ENCODE measurements at places on chromosomes 7 and 10. TPM values are rescaled to one million over a fixed set of nuclear protein-coding genes. Genes with fewer than 3 reads are reported as not detected.

SCD gene
- 46.5 TPM for total RNA-seq

CDC14C gene
- total RNA-seq, result not detected

ADRA2A gene
- total RNA-seq, result not detected

GPR85 gene
- total RNA-seq, result 1.4 TPM

DOCK4 gene
- total RNA-seq, result 17.2 TPM

HTR5A gene
- total RNA-seq, result not detected

GNG11 gene
- total RNA-seq, result 21.6 TPM

DRGX gene
- not detected for total RNA-seq

TMEM176B gene
- total RNA-seq, result 3.3 TPM

All from Daoy (cell line).